Natural killer cell (primary cell): ENCODE measurements at places on chromosomes 5 and 9.

DNA sequence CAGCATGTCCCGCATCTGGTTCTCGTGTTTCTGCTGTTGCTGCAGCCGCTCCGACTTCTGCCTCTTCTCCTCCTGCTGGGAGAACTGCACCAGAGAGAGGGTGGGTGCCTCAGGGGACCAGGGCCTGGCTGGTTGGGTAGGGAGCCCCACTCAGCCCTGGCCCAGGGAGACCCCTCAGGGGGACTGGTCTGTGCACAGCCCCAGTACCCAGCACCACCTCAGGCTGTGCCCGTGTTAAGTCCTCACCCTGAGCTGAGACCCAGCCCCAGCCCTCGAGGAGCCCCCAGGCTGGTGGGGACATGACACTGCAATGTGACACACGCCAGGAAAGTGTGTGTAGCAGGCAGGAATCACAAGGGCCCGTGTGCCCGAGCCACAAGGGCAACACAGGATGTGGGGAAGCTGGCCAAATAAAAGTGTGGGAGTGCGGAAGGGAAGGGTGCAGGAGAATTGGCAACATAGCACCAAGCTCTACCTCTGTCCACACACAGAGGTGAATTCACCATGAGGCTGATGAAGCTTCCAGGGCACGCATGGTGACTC lies 48.2 kb upstream of the FBXW11 start:
- no peak overlapping the region for H3K4me3 ChIP-seq
- peaks cover 90% of the 10 kb centered on the region for H3K36me3 ChIP-seq
- no peak overlapping the region for H3K27ac ChIP-seq
- no peaks in the 10 kb centered on the region for H3K27me3 ChIP-seq
- no peak for DNase-seq

- no peaks in the 10 kb centered on the region for H3K36me3 ChIP-seq
- no peaks in the 10 kb centered on the region for H3K4me1 ChIP-seq
- H3K27ac ChIP-seq = no peak overlapping the region
- no peak for DNase-seq
Measured at GRCh38 chr5:169424670-169425378, 123.9 kb upstream of the SLIT3 start.

- no peaks in the 10 kb centered on the region for H3K36me3 ChIP-seq
- H3K4me1 ChIP-seq = peaks cover 2% of the 10 kb centered on the region
Measured at GRCh38 chr9:89640361-89640760, 35.5 kb downstream of the GADD45G start.

DNA sequence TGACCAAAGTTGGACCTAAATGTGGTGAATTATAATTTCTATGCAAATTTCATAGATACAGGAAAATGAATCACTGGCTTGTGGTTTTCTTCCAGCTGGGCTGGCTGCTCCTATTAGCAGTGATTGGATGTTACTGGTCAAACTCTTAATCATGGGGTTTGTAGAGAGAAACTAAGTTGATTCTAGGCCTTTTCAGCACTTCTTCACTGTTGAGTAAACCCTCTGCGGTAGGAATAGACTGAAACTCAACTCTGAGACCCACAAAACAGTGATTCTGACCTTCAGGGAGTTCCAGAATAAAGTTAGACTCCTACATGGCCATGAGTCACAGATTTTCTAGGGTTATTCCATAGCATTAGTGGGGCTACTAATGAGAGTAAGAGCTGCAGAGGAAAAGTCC lies 47.9 kb upstream of the FKTN start:
- no peak overlapping the region for H3K27ac ChIP-seq
- no peak for DNase-seq
- no peaks in the 10 kb centered on the region for H3K4me1 ChIP-seq
- no peaks in the 10 kb centered on the region for H3K27me3 ChIP-seq
- H3K4me3 ChIP-seq = no peak overlapping the region

DNA sequence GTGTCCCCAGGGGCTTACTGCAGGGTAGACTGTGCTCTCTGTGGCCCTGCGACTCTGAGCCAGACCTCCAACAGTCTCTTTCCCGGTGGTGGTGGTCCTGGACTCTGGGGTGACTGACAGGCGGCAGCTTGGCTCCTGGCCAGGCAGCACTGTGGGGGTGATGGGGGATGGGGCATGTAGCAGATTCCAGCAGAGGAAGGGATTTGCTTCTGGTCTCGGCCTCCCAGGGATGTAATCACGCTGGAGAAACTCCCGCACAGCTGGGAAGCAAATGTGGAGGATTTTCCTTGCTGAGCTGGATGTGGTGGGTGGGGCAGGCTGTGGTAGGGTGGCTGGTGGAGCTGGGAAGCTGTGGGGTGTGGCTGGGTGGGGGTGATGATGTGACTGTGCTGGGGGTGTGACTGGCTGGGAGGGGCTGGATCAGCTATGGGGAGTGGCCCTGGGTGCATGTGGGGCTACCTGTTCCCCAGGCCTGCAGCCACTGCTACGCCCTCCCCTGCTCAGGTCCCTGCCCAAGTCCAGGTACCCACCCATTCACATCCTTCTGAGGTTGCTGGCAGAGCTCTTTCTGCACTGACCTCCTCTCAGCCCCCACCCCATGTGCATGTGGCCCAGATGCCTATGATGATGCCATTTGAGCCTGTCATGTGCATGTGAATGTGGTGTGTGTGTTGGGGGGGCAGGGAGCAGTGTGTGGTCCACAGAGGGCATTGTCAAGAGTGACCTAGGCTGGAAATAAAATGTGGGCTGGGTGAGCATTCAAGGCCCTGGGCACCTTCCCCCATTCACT lies 3.8 kb downstream of the NDST1 start:
- H3K27me3 ChIP-seq = no peaks in the 10 kb centered on the region
- no peaks in the 10 kb centered on the region for H3K36me3 ChIP-seq
- H3K4me3 ChIP-seq = no peak overlapping the region
- no peak overlapping the region for H3K27ac ChIP-seq
- no peak for DNase-seq
- no peaks in the 10 kb centered on the region for H3K4me1 ChIP-seq

DNA sequence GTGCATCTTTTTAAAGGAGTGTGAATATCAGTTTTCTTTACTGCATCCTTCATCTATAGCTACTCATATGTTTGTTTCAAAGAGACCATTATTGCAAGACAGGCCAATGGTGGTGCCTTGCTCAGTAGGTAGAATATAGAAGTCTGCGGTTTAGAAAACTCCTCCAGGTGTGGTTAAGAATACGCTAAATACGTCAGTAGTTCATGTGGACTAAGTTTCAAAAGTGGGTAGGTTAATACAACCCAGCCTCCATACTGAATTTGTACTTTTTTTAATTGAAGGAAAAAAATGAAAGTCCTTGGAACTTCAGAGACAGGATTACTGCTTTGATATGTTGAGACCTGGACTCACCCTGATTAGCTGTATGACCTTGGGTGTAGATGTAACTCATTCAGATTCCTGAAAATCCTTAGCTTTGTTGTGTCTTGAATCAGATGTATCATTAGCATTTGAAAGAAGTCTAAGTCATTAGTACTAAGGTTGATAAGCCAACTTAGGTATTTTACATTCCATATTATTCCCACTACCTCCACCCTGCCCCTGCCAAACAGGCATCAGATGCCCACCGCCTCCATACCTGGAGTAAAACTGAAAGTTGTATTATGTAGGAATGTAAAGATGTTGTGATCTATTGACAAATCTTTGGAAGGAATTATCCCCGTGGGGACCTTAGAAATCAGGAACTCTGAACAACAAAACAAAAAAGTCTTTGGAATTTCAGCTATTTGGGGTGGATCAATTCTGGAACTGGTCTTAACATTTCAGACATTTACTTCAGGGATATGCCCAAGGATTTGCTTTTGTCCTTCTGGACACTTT lies 6.1 kb downstream of the BASP1 start:
- no peak overlapping the region for H3K4me3 ChIP-seq
- H3K27me3 ChIP-seq = no peaks in the 10 kb centered on the region
- no peaks in the 10 kb centered on the region for H3K36me3 ChIP-seq
- no peak for DNase-seq
- no peak overlapping the region for H3K27ac ChIP-seq

GRCh38 chr5:1231354-1231905 lies 6.2 kb downstream of the SLC6A18 start:
- H3K27ac ChIP-seq = no peak overlapping the region
- no peaks in the 10 kb centered on the region for H3K36me3 ChIP-seq
- H3K4me1 ChIP-seq = no peaks in the 10 kb centered on the region
- no peaks in the 10 kb centered on the region for H3K27me3 ChIP-seq
- DNase-seq = no peak
- H3K4me3 ChIP-seq = no peak overlapping the region

GRCh38 chr5:74361406-74362358 lies 278.8 kb downstream of the ENC1 start:
- H3K27me3 ChIP-seq = no peaks in the 10 kb centered on the region
- no peak overlapping the region for H3K4me3 ChIP-seq
- no peaks in the 10 kb centered on the region for H3K4me1 ChIP-seq
- no peak overlapping the region for H3K27ac ChIP-seq

- H3K27me3 ChIP-seq = no peaks in the 10 kb centered on the region
- H3K4me3 ChIP-seq = no peak overlapping the region
- H3K36me3 ChIP-seq = no peaks in the 10 kb centered on the region
- no peak overlapping the region for H3K27ac ChIP-seq
Measured at GRCh38 chr5:42520957-42521356, 97.7 kb downstream of the GHR start.

DNA sequence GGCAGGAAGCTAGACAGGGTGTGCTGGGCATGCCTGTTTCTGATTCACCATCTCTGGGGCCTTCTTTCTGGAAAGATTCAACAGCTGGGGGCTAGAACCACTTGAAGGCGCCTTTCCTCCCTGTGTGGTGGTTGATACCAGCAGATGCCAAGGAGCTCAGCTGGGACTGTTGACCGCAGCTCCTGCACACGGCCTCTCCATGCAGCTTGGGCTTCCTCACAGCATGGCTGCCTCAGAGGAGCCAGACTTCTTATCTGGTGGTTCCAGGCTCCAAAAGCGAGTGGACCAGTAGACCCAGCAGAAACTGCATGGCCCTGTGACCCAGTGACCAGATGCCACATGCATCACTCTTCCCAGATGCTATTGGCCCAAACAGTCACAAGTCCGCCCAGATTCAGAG lies 74.7 kb upstream of the COL5A1 start:
- H3K27me3 ChIP-seq = no peaks in the 10 kb centered on the region
- DNase-seq = peak; percentile 4
- no peaks in the 10 kb centered on the region for H3K4me1 ChIP-seq
- no peaks in the 10 kb centered on the region for H3K36me3 ChIP-seq
- no peak overlapping the region for H3K4me3 ChIP-seq
- no peak overlapping the region for H3K27ac ChIP-seq

GRCh38 chr9:86676396-86676795 lies 270.9 kb downstream of the GAS1 start:
- no peak overlapping the region for H3K27ac ChIP-seq
- DNase-seq = no peak
- H3K36me3 ChIP-seq = no peaks in the 10 kb centered on the region
- H3K27me3 ChIP-seq = no peaks in the 10 kb centered on the region

GRCh38 chr9:80605129-80605528 lies 1033.4 kb downstream of the TLE4 start:
- H3K4me3 ChIP-seq = no peak overlapping the region
- no peaks in the 10 kb centered on the region for H3K27me3 ChIP-seq
- H3K4me1 ChIP-seq = no peaks in the 10 kb centered on the region

DNA sequence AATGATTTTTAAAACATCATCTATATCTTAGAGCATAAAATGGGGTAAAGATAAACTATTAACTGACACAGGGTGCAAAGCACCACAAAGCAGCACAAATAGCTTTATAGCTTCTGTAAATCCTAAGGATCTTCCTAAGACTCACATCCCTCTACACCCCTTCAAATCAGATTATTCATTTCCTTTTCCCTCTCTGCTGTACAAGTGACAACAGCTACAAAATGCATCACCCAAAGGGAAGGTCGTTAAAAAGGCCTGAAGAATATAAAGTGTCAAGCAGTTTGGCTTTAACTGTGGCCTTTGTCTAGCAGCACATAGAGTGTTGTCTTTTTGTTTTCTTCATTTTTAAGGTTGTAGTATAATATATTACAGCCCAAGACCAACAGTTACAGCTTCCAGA lies 422.1 kb downstream of the PDE4D start:
- no peak overlapping the region for H3K27ac ChIP-seq
- H3K36me3 ChIP-seq = no peaks in the 10 kb centered on the region
- H3K4me1 ChIP-seq = no peaks in the 10 kb centered on the region
- no peaks in the 10 kb centered on the region for H3K27me3 ChIP-seq
- DNase-seq = no peak

- no peak overlapping the region for H3K4me3 ChIP-seq
- no peak for DNase-seq
- no peaks in the 10 kb centered on the region for H3K27me3 ChIP-seq
- no peaks in the 10 kb centered on the region for H3K36me3 ChIP-seq
- no peaks in the 10 kb centered on the region for H3K4me1 ChIP-seq
Measured at GRCh38 chr9:127081250-127082185, 40.9 kb downstream of the ANGPTL2 start.

DNA sequence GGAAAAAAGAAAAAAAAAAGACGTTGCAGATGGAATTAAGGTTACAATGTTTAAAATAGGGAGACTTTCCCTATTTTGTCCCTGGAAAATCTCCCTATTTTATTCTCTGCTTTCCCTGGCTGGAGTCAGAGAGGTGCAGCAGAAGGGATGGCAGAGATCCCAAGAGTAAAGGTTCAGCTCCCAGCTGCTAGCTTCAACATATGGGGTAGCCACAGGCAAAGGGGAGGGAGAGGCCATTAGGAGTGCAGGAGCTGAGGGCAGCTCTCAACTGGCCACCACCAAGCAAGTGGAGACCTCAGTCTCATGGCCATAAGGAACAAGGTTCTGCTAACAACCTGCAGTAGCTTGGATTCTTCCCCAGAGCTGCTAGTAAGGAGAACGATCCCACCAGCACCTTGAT lies 367.0 kb upstream of the DAP start:
- no peak overlapping the region for H3K27ac ChIP-seq
- no peak for DNase-seq
- no peaks in the 10 kb centered on the region for H3K4me1 ChIP-seq
- no peak overlapping the region for H3K4me3 ChIP-seq

- peaks cover 2% of the 10 kb centered on the region for H3K27me3 ChIP-seq
- peaks cover 19% of the 10 kb centered on the region for H3K36me3 ChIP-seq
- DNase-seq = no peak
- no peak overlapping the region for H3K27ac ChIP-seq
- no peak overlapping the region for H3K4me3 ChIP-seq
Measured at GRCh38 chr5:1314564-1314982, 19.7 kb upstream of the TERT start.

GRCh38 chr9:80707120-80707519 lies 982.2 kb downstream of the TLE1 start:
- DNase-seq = no peak
- no peak overlapping the region for H3K27ac ChIP-seq

DNA sequence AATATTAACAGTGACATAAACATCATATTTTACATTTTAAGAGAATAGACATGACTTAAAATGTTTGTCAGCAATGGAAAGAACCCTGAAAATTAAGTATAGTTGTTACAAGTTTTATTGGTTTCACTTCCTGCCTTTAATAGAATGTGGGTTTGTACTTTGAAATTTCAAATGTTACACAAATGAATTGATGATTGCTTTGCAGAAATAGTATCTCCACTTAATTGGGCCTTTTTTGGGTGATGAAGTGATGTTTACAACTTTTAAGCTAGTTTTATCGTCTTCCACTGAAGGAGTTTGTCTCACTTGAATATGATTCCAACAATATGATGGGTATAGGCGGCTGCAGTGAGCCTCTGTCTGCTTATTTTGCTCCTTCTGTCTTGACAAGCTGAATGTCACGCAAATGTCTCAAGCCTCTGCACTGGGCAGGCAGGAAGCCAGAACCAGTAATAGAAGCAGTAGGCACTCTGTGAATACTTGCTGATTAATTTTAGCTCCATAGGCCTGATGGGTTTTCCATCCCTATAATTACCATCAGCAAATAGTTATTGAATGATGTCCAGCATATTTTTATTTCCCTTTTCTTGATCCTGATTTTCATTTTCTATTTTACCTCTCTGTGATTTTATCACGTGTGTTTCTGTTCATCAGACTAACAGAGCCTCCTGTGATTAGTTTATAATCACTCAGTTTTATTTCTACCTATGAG lies 10.6 kb upstream of the NR3C1 start:
- no peaks in the 10 kb centered on the region for H3K27me3 ChIP-seq
- H3K27ac ChIP-seq = no peak overlapping the region
- no peaks in the 10 kb centered on the region for H3K36me3 ChIP-seq

GRCh38 chr9:109451311-109452025 lies 46.6 kb downstream of the PTPN3 start:
- no peaks in the 10 kb centered on the region for H3K27me3 ChIP-seq
- H3K4me3 ChIP-seq = no peak overlapping the region
